ENCODE measurements at places on chromosomes 2 and 18.

DNA sequence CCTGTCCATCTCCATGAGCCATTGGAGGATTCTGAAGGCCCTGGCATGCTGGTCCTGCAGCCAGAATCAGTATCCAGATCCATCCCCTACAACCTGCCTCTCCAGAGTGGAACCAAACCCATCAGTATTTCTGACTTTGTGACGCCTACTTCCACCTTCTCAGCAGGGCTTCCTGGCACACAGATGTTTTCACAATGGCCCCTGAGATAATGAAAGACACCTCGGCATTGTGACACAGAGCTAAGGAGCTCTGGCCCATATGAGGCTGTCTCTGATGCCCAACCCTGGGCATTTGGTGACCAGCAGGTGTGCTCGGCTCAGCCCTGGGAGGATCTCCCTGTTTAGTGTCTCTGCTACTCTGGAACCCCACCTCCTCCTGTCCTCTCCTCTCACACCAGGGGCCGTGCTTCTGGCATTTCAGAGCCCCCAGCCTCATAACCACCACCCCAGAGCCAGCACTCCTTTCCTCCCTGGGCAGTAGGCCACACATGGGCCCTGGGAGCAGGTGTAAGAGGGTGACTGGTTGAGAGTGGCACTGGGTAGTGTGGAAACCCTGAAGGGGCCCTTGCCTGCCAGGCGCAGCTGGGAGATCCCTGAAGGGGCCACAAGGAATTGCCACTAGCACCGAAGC is 38.2 kb downstream of the FOSL2 start:
- DNase-seq = no peak

DNA sequence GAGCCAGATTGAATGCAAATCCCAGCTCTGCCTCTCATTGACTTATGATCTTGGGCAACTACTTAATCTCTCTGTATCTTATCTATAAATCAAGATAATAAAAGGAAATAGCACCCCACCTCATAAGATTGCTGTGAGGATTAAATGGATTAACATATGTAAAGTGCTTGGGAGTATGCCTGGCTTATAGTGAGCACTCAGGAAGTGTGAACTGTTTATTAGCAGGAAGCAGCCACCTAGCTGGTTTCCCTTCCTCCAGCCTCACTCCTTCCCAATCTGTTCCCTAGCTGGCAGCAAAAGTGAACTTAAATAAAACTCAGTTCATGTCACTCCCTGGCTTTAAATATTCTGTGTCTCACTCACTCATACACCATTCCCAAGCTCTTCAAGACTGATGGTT is 526.6 kb upstream of the PKDCC start:
- no peak for DNase-seq

DNA sequence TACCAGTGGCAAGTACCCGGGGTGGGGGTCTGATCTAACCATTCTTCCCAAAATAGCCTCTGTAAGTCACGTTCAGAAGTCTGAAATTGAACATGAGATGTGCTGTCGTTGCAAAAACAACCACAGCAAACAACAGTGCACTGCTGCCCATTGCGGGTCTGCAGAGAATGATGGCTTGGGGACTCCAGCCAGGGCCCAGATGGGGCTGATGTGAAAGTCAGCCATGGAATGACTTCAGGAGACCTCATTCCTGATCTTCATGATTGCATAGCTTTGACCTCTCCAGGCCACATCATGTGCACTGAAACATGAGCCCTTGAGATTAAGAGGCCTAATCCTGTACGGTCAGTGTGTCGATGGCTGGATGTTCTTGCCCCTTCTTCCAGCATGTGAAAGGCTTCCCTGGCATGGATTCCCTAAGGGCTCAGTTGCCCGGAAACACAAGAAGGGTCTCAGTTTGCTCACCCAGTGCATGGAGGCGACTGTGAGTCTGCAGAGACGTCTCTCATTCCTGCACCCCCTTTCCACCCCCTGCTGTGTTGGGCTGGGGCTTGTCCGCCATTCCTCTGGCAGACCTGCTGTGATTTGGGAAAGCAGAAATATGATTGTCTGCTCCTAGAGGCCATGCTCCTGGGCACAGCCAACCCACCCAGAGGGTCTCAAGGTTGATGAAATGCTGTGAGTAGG is 191.6 kb downstream of the SEPTIN10 start:
- no peak for DNase-seq

DNA sequence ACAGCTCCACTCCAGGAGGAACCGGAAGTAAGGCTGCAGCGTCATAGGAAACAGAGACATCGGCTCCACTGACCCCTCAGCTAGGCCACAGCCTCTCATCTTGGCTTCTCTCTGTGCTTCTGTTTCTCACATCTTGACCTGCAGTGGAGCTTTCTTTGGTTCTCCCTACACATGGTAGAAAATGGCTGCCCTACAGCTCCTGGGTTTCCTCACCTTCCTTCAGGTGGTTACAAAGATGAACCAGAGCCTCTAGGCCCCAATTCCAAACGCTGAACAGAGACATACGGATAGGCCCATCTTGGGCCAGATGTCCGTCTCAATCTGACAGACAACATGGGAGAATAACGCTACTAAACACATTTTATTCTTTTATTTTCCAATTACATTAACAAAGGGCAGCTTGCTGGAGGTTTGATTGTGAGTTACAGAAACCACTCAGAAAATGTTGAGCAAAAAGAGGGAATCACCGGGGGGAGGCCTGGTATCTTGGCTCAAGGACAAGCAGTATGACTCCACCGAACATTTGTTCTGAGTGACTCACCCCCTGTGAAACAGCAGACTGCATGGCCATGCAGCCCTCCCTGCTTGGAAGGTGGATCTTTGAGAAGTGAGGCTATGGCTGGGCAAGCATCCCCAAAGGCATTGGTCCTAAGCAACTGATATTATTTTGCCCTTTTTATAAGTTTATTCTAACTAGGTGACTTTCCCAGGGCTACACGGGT is 303.5 kb downstream of the CDCA7 start:
- no peak for DNase-seq

DNA sequence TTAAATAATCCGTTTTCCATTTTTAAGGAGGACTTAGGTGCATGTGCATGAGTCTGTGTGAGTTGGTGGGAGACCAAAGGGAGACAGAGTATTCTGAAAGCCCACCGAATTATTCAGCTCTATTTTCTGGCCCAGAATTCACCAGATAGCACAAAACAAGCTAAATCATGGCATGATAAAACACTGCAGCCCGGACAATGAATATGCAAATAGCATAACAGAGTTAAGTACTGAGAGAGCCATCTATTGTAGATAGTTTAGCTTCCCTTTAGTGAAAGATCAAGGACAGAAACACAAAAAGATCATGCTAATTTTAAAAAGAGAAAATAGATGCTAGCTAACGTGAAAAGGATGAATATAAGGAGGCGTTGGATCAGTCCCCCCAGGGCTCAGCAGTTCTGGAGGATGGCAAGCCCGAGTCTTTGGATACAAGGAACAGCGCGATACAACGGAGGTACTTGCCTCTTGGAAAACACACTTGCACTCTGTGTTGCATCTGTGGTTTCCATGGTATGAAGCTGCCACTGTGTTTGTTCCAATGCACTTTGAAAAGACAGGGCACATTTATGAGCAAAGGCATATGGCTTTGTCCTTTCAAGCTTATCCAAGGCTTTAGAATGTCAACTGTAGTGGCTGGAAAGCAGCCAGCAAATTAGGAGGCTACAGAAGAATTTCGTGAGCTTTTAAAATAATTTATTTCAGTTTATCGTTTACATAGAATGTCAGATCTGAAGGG is 119.9 kb downstream of the LYPD1 start:
- no peak for DNase-seq
